ENCODE measurements at places on chromosomes 7 and 10.

- DNase-seq = no peak
These were observed 1011.3 kb downstream of the XPNPEP1 start for GRCh38 chr10:108911814-108912541.

DNA sequence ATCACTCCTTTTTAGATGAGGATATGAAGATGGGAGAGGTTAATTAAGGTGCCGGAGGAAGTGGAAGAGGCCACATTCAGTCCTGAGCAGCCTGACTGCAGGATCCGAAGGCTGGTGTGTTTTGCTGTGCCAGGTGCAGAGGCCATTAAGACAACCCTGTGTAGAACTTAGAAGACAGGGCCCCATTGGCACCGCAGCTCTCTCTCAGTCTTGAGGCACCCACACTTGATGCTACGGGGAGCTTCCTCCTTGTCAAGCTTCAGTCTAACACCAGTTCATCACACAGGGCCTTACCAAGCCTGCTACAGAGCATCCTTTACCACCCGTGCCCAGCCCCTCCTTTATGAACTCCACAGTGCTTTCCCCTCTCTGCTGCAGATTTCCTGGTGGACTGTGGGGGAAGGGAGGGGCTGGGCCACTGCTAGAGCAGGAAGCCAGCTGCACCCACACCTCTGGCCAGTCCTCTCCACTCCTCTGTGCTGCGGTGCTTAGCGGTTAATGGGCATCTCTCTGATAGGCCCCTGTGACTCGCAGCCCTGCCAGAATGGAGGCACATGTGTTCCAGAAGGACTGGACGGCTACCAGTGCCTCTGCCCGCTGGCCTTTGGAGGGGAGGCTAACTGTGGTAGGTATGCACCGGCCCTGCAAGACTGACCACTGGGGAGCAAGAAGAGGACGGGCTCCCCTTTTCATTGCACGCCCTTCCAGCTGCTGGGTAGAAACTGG lies 45.5 kb downstream of the VWA2 start:
- DNase-seq = no peak

- DNase-seq = no peak
These were observed 62.0 kb downstream of the GATA3 start for GRCh38 chr10:8116474-8116873.

DNA sequence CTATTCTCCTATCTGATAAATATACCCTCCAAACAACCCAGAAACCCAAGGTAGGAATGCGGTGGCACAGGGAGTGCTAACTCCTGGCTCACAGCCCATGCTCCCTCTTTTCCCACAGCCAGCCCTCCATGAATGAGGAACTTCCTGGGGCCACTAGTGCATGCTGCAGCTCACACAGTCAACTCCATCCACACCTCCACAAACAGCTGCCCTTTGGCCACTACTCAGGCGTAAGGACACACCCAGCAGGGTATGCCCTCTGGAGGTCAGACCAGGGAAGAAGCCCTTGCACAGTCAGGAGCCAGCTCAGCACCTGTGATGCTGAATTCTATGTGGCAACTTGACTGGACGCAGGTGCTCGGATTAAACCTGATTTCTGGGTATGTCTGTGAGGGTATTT lies 85.2 kb upstream of the PIK3CG start:
- no peak for DNase-seq

GRCh38 chr10:12638103-12638502 lies 288.8 kb downstream of the CAMK1D start:
- no peak for DNase-seq

Measured in brain pericyte (primary cell).